Activated T-helper 17 cell treated with anti-CD3 and anti-CD28 coated beads, Interleukin-2, amount 50 U/mL, for 72 hours (primary cell): ENCODE measurements at places on chromosomes 7 and 10. TPM values are rescaled to one million over a fixed set of nuclear protein-coding genes. Genes with fewer than 3 reads are reported as not detected.

DNA sequence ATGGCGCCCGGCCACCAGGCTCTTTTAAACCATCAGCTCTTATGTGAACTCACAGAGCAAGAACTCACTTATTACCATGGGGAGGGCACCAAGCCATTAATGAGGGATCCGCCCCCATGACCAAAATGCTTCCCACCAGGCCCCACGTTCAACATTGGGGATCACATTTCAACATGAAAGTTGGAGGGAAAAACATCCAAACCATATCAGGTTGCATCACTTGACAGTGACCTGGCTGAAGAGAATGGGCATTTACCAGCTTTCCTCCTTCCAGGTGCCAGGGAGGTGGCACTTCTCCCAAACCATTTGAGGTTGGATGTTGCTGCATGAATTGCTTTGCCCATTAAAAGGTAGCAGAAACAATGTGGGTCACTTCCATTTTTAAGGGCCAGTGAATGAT is 115.6 kb upstream of the TNS3 start:
- no peak for ATAC-seq

DNA sequence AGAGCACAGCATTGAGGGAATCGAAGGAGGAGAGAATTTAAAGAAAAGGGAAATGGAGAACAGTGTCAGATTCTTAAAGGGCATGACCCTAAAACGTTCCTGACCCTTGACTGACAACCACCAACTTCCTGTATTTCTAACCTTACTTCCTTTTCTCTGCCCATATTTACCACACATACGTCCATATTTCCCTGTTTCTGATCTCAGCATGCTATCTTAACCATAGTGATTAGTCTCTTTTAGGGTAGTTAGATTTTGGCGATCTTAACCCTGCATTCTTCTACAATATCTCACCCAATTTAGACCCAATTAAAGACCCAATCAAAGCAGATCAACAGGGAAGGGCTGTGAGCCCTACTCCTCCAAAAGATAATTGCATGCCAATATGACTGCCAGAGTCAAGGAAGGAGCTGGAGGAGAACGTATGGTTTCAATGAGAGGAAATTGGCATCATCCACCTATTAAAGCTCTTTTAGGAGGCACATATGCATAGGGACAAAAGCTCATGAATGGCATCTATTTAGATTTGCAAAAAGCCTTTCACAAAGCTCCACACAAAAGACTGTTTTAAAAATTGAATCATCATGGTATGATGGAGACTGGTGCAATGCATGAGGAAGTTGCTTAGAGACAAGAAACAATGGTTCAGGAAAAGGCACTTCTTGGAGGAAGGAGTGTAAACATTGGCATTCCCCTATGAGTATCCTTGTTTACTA is 49.0 kb upstream of the ARHGAP12 start:
- ATAC-seq = peak; percentile 52

DNA sequence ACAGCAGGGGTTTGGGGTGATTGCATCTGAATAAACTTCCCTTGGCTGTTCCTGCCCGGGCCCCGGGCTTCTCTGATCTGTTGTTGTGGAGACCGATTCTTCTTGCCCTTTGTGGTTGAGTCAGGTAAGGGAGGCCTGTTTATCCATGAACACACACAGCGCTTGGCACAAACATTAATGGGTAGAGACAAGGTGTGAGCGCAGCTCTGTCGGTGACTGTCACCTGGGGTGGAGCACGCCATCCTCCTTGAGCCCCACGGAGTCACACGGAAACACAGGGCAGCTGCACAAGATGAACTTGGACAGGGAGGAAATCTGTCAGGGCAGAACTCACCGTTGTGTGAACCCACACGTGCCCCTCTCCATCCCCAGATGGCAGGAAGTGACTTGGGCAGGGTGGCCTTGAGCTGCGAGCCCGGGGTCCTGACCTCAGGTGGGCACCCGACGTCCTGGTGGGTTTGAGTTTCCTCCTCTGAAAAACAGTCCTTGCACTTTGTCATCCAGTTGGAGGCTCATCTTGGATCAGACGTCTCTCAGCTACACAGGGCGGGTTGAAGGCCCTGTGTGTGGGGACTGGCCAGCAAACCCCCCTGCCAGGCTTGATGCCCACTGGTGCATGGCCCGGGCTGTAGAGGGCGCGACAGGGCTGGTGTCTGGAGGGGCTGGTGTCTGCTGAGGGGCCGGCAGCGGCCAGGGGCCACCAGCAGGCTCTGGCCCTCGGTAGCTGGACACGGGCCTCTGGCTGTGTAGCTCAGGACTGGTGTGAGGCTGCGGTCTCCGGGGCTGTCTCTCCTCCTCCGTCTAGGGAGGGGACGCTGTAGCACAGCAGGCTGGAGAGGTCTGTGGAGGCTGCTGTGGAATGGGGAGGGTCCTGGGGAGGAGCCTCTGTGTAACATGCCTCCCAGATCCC is 24.2 kb upstream of the SHH start:
- ATAC-seq = no peak

DNA sequence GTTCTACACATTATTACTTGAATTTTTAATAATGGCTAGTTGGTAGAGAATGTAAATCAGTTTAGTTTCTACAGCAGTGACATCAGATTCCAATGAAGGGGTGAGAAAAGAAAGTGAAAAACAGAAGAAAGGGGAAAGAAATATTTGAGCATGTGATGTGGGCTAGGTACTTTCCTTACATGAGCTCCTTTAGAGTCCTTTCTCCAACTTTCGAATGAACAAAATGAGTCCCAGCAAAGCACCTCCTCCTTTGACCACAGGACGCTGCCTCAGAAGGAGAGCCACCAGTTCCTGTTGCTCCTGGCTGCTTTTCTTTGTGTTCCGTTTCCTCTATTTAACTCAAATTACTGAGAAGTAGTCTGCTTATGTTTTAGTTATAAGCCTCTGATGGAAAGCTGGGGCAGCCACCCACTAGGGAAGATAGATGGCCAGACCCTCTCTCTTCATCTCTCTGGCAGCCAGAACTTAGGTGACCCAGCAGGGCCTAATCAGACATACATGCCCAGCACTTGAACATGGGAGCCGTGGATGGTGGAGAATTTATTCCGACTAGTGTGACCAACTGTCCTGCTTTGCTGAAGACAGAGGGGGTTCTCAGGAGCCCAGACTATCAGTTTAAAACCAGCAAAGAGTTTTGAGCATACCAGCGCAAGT is 82.4 kb upstream of the NME8 start:
- peak; percentile 24 for ATAC-seq

C7orf57 gene
- 0.95 TPM for total RNA-seq

ARPC1A gene
- total RNA-seq = 47.4 TPM

- no peak for ATAC-seq
Measured at GRCh38 chr7:36763132-36763816, 39.0 kb upstream of the AOAH start.

PRSS1 gene
- total RNA-seq = not detected

DNA sequence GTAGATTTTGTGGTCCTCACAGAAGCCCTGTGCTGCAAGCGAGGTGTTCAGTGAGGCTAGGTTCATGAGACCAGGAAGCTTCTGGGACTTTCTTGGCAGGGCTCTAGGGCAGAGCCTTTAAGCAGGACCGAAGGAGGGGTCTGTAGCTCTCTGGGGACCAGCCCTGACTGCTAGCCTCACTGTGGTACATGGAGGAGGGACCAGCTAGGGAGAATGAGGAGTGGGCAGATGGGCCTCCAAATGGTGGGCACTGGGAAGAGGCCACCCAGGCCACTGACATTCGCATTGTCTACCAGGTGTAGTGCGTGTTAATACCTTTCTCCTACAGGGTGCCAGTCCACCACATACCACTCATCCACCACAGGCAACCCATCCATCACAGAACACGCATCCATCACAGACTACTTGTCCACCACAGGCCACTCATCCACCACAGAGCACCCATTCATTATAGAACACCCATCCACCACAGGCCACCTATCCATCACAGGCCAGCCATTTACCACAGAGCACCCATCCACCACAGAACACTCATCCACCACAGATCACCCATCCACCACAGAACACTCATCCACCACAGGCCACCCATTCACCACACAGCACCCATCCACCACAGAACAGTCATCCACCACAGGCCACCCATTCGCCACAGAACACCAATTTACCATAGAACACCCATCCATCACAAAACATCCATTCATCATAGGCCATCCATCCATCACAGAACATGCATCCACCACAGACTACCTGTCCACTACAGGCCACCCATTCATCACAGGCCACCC is 31.6 kb upstream of the ZNF488 start:
- ATAC-seq = peak; percentile 77

GRCh38 chr10:6385665-6386064 is 182.9 kb downstream of the PFKFB3 start:
- ATAC-seq = no peak

GRCh38 chr10:25080880-25081581 is 64.6 kb downstream of the THNSL1 start:
- ATAC-seq = peak; percentile 83

CALML3 gene
- total RNA-seq = not detected

AFAP1L2 gene
- total RNA-seq = 1.1 TPM
